Urinary bladder (tissue), 4 donors: ENCODE measurements at places on chromosomes 2 and 18.

DNA sequence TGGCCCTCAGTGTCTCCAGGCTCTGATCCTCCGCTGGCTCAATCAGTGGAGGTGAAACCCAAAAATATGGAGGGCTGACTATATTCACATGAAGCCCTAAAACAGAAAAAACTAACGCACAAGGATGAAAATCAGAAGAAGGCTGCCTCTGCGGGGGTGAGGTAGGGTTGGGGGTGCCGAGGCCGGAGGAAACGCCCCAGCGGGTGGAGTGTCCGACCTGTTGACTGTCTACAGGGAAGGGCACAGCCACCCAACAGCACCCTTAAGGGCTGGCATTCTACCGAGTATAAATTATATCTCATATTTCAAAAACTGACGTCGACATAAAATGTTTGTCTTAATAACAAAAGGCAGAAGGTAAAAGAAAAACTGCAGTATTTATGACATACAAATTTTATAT lies 223.5 kb downstream of the HDAC4 start:
- DNase-seq, result no peak

DNA sequence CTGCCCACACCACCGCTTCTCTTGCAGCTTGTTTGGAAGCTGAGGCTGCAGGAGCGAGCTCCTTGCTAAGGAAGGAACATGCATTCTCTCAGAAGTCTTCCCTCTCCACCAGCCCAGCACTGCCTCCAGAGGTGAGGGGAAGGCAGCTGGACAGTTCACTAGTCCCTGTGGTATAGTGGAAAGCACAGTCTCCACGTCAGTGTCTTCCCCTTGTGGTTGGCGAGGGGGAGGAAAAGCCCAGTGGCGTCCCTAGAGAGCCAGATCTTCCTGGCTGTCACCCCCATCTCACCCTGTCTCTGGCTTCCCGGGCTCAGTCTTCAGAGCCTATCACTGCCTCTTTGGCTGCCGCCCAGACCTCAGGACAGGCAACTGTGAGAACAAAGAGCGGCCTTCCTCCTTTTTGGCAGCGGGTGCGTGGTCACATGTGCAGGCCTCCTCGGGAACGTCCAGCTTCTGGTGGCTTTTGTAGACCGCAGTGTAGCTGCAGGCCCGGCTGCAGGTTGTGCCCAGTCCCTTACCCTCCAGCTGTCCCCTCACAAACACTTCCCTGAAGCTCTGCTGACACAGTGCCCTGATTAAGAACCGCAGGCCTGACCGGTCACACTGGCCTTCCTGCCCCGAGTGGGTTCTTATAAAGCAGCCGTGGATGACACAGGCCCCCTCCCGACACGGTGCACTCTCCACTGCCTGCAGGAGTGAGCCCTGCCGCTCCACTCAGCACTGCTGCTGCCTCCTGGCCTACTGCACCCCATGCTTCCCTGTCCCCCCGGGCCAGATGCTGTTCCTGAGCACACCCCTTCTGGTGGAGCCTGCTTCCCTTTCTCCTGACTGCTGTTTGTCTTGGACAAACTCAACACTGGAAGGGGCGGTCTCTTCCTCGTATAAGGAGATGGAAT lies 90.9 kb downstream of the RNF144A start:
- peak; percentile 70 for DNase-seq

DNA sequence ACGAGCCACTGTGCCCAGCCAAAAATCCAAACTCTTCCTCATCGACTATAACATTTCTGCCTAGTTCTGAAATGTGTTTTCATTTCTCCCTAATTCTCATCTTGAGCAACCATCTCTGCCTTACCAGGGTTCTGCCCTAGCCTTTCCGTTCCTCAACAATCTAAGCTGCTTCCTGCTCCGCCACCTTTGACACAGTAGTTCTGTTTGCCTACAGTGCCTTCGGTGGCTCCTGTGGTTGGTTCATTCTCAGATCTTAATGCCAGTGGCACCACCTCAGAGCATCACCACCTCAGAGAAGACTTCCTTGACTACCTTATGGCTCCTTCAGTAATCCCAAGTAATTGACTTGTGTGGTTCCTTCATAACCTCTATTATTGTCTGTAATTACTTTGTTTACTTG lies 3.8 kb downstream of the SOCS6 start:
- no peak for DNase-seq

DNA sequence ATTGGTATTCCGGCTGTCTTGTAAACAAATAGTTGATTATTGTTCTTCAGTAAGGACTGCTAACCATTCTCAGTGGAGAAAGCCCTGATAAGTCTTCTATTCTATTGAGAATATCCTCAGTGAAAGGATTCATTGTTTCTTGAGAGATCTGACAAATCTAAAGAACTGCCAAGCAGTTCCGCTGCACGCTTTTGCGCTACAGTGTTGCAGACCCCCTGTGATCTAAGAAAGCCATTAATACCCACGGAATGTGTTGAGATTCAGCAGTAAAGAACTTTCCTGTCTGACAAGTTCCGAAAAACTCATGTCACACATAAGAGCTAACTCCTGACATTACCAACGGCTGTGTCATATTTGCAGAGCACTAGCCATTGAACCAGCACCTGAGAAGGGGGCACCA lies 63.8 kb downstream of the ZNF236 start:
- no peak for DNase-seq

GRCh38 chr2:148853458-148853857 lies 21.6 kb upstream of the KIF5C start:
- no peak for DNase-seq

DNA sequence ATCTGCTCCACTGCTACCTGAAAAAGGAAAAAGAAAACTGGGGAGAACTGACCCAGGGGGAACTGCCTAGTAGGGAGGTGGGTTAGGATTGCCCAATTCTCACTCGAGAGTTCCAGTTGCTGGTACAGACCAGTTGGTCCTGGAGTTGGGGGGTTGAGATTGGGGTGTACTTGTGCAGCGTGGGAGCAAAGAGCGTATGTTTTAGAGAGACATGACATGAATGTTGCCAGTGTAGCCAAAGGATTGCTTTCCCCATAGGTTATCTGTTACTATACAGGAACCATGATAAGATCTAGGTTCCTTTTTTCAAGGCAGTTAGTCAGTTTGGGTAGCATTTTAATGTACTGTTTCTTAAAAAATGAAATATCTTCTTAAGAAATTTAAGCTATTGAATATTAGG lies 68.6 kb downstream of the APLF start:
- DNase-seq, result no peak

- no peak for DNase-seq
Observed at GRCh38 chr2:20669562-20670314, 2.8 kb downstream of the GDF7 start.
